ENCODE measurements at places on chromosomes 3 and 15. TPM values are rescaled to one million over a fixed set of nuclear protein-coding genes. Genes with fewer than 3 reads are reported as not detected.

The GYG1 gene
- total RNA-seq = 125 TPM

The MME gene
- 52.6 TPM for total RNA-seq

The ADCY5 gene
- total RNA-seq = 104 TPM

The CDHR4 gene
- 0.24 TPM for total RNA-seq

The PTH1R gene
- 10.0 TPM for total RNA-seq

The RHOA gene
- 311 TPM for total RNA-seq

The ITPR1 gene
- total RNA-seq = 36.8 TPM

The NXPE3 gene
- total RNA-seq = 35.1 TPM

The SLC51B gene
- not detected for total RNA-seq

The TAGLN3 gene
- total RNA-seq = not detected

The ADGRG7 gene
- not detected for total RNA-seq

The PCYT1A gene
- total RNA-seq = 83.9 TPM

The ATG3 gene
- total RNA-seq = 40.5 TPM

The TP63 gene
- 0.31 TPM for total RNA-seq

The LRRFIP2 gene
- 116 TPM for total RNA-seq

The P2RY12 gene
- total RNA-seq = 2.7 TPM

The PIGBOS1 gene
- total RNA-seq = 12.6 TPM

Measured in left cardiac atrium (tissue), 4 donors.